H9 (cell line): ENCODE measurements at places on chromosomes 1 and 21.

DNA sequence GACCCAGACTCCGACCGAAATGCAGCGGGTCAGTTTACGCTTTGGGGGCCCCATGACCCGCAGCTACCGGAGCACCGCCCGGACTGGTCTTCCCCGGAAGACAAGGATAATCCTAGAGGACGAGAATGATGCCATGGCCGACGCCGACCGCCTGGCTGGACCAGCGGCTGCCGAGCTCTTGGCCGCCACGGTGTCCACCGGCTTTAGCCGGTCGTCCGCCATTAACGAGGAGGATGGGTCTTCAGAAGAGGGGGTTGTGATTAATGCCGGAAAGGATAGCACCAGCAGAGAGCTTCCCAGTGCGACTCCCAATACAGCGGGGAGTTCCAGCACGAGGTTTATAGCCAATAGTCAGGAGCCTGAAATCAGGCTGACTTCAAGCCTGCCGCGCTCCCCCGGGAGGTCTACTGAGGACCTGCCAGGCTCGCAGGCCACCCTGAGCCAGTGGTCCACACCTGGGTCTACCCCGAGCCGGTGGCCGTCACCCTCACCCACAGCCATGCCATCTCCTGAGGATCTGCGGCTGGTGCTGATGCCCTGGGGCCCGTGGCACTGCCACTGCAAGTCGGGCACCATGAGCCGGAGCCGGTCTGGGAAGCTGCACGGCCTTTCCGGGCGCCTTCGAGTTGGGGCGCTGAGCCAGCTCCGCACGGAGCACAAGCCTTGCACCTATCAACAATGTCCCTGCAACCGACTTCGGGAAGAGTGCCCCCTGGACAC is 534 bp downstream of the C1orf56 start:
- peak; percentile 87 for DNase-seq

DNA sequence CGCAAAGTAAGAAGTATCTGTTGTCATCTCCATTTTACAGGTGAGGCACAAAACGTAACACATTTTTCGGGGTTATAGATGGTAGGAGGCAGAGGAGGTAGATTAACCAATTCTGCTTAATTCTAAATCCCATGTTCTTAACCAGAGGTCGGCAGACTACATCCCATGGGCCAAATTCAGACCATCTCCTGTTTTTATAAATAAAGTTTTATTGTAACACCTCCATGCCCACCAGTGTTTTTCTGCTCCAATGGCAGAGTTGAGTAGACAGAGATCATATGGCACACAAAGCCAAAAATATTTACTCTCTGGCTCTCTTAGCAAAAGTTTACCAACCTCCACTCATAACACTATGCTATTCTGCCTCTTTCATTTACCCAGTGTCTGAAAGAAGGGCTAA is 30.9 kb downstream of the FHAD1 start:
- no peak for DNase-seq

- DNase-seq = peak; percentile 92
Measured at GRCh38 chr1:9455487-9456234, 83.6 kb upstream of the SLC25A33 start.

DNA sequence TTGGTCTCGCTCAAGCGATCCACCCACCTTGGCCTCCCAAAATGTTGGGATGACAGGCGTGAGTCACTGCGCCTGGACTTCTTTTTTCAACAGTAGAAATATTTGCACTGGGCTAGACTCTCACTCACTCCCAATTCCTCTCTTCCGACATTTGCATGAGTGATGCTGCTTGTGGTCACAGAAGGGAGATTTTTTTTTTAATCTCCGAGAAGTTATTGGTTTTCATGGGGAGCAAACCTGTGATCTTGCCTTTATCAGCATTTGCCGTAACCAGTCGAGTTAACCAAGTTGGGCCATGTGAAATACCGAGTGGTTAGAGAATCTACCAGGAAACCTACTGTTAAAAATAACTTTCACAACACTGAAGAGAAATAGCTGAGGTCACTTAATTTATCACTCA is 21.1 kb downstream of the ERG start:
- DNase-seq = no peak

DNA sequence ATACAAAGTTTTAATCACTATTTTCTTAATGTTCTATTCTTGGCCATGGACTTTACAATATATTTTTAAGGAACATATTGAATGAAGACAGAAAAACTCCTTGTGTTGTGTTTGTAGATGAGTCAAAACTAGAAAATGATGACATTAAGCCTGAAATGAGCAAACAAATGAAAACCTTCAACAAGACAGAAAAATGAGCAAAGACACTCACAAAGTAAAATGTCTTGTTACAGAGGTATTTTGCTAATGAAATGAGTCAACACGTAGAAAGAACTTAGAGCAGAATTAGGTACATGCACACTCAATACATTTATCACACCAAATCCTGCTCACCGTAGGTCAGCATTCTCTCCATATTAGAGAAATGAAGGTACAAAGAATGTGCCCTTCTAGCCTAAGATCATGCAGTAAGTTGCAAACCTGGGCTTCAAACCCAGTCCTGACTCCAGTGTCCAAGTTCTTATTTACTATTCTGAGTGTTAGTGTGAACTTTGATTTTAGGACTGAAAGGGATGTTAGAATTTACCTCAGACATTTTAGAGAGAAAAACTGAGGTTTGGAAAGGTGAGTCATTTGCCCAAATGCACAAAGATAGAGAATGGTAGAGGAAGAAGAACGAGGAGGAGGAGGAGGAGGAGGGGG is 133.9 kb upstream of the SGIP1 start:
- DNase-seq = no peak

- DNase-seq = no peak
Measured at GRCh38 chr1:228513236-228513900, 26.2 kb downstream of the RNF187 start.

DNA sequence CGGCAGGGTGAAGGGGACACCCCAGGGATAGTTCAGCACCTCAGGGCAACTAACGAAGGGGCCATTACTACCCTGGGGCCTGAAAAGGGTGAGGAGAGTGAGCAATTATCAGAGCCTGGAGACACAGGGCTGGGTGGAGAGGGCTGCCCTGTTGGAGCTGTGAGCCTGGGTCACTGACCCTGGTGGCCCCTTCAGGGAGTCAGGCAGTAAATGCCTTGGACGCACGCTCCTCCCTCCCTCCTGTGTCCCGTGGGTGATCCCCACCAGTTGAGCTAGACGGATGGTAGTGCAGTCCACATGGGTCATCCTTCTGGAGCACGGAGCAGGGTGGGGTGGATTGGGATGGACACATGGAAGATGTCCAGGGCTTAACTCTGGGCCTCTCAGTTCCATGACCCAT is 305.3 kb downstream of the PTPRU start:
- no peak for DNase-seq

DNA sequence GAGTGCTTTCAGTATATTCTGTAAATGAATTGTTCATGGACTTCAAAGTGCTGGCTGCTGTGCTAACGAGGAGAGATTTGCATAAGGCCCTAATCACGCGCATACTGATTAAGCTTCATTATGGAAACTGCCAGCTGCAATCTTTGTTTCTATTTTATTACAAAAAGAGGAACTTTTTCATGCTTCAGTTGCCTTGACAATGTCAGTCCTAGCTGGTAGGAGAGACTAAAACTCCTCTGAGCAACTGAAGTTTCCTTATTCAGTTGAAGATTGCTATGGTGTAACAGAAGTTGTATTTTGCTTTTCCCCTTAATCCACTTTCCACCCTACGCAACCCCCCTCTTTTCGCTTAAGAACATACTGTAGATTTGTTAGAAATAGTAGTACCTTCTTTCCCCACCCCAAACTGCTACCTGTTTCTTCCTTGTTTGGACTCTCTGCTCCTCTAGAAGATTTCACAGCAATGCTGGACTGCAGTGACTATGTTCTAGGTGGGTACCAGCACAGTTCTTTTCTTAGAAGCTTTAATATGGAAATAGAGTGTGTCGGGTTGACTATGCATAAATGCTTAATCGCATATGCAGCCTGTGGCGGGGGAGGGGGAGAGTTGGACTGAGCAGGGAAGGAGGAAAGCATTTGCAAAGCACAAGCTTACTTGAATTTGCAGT is 108.3 kb downstream of the POU2F1 start:
- DNase-seq = peak; percentile 56

DNA sequence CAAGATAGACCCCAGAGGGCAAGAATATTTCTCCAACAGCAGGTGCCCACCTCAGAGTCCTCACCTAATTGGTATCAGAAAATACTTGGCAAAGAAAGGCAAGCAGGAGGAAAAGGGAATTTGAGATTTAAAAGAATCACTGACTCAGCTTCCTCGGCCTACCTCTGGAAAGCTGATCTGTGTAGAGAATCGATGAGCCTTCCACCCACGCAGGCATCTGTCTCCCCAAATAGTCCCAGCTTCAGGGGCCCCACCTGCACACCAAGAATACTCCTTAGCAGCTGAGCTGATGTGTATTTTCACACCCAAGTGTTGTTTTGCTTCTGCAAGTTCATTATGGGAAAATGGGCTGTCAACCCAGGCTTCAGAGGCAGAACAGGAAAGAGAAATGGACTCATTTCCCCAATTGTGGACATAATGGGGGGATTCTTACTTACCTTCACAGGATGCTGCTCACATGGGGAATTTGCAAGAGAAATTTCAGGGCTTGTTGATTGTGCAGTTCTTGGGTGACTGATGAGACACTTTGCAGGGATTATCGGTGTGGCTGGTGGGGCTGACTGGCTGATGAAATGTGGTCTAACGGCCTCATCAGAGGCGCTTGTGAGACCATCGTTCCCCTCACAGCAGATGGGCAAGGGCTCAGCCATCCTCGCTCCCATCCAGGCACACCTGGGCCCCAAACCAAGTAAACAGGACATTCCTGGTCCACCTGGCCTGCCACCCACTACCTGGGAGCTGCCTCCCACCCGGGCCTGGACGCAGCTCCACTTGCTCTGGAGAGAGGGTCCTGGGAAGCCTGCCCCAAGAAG is 436.3 kb downstream of the PTPRU start:
- DNase-seq = no peak

DNA sequence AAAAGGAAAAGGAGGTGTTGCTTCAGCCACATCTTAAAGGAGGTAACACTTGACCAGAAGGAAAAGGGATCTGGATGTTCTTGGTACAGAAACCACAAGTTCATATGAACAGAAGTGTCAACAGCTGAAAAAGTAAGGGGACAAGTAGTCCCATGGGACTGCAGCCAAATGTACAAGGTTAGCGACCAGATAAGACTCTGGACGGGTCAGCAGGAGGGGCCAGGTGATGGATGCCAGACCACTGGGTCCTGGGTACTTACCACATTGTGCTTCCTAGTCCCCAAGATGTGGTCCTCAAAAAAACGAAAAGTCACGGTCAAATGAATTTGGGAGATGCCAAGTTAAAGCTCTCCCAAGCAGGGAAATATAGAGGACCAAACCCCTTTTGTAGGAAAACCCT is 16.6 kb upstream of the BMP8A start:
- DNase-seq = no peak

- no peak for DNase-seq
Measured at GRCh38 chr1:143653429-143653802, 318.4 kb downstream of the FAM72C start.

- peak; percentile 77 for DNase-seq
Measured at GRCh38 chr1:110060034-110060661, 10.3 kb downstream of the ALX3 start.

DNA sequence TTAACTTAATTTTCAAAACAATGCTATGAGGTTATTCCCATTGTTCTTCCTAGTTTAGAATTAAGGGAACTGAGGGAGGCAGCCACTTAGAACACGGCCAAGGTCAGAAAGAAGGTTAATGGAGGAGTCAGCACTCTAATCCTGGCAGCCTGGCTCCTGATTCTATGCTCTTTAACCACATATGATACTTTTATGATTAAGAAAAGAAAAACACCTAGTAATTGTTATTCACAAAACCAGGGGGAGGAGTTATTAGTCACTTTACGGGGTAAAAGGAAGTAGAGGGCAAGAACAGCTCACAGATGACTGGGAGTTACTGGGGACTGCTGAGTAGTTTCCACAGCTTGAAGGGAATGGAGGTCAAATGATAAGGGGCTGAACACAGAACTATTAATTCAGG is 38.6 kb downstream of the GADD45A start:
- no peak for DNase-seq

DNA sequence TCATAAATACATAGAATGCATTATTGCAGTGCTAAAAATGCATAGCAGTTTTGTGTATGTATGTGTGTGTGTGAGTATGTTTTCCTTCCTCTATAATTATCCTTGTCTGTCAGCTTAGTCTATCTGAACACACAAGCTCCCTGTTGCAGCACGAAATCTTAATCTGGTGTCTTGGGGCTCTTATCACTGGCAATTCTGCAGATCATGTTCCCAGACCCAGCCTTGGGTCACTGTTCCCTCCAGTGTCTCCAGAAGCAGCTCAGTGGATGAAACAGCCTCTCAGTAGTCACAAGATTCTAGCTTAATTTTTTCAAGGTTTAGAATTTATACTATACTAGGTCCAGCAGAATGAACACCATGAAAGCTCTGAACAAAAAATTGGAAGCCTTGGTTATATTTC is 777.9 kb downstream of the MRPL39 start:
- no peak for DNase-seq

DNA sequence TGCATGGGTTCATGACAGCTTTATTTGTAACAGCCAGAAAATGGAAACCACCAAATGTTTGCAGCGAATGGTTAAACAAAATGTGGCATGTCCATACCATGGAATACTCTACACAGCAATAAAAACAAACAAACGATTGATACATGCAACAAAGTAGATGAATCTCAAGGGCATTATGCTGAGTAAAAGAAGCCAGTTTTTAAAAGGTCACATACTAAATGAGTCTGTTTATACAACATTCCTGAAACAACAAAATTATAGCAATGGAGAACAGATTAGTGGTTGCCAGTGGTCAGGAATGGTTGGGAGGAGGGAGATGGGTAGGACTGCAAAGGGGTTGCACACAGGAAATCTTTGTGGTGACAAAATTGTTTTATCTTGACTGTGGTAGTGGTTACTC is 202.4 kb upstream of the UBE2U start:
- no peak for DNase-seq

DNA sequence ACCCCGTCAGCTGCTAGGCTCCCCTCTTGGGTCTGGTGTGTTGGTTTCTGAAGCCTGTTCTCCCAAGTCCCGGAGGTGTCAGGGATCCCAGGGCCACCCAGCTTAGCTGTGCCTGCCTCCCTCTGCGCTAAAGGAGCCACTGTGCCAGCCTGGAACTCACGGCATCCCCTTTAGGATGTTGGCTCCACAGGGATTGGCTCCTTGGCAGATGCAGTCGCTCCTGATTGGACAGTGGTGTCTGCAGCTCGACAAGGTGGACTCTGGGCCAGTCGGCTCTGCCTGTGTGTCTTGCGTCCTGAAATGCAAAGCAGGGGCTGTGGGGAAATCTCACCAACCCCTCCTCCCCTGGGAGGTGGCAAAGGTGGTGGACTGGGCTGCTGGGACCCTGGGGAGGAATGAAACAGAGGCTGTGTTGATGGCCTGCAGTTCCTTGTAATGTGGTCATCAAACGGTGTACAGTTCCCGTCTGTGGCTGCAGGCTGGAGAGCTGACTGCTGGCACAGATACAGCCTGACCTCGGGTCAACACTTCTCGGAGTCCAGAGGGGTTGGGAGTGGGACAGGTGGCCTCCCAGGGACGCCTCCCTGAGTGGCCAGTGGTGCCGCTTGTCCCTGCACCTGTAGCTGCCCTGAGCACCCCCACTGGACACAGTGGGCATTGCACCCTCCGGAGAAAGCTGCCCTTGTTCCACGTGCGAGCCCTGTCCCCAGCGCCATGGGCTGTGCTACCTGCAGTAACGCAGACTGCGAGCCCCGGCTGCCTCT is 11.5 kb upstream of the KCNAB2 start:
- peak; percentile 87 for DNase-seq
